NB4 (cell line): ENCODE measurements at places on chromosomes 4 and X.

DNA sequence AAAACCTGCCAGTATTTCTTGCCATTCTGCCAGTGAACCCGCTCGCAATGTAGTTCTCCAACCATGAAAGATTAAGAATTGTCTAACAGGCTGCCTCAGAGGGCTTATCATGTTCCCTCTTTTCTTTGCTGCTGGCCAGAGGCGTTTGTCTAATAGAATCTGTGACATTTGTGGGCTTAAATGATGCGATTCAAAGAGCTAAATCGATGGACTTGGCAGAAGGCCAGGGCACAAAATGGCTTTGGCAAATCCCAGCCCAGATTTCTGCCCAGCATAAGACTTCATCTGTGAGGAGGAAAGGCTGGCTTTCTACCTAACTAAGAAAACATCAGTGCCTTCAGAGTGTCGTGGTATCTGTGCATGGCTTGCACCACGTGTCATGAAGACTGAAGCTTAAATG, 79.9 kb downstream of the TRPC5OS start:
- no peak for DNase-seq

DNA sequence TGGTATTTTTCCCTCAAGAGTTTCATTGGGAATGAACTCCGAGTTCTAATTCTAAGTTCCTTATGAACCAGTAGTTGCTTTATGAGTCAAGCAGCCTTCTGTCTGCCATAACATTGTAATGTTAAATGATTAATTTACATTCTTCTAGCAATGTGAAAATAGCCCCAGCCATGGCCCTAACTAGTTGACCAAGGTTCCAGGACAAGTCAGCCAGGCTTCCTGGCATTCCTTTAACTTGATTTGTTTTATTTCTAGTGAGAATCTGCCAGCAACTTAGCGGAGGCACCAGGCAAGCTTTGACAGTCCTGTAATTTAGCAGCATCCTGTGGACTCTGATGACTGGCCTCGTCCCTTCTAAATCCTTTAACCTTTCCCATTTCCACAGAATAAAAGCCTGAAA, 69.0 kb downstream of the GLRA2 start:
- DNase-seq: no peak

- no peak for DNase-seq
These were observed 275.4 kb downstream of the SHOX start for GRCh38 chrX:905848-906566.

DNA sequence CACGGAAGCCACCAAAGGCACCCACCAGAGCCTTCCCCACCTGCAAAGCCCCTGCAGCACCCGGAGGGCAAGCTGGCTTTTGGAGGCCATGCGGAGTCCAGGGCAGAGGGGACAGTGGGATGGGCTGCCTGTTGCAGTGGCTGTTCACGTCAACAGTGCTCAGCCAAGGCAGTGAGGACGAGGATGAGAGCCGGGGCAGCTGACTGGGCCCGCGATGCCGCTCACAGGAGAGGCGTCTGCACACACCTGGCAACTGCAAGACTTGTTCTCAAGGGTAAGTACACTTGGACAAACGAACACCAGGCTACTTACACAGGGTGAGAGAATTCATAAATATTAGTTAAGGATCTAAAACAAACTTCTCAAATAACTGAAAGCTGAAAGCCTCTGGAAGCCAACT, 19.6 kb downstream of the FGFR3 start:
- no peak for DNase-seq

DNA sequence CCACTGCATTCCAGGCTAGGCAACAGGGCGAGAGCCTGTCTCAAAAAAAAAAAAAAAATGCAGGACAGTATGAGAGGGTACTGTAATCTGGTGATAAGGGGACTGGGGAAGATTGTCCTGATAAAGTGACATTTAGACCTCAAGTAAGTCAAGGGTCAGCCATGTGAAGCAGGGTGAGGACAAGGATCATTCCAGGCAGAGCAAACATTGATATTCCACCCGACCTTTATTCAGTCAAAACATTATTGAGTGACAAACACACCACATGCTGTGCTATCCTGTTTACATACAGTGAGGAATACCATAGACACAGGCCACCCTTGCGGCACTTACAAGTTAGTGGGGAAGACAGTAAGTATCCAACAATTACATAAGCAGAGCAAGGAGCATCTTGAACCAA, 64.4 kb downstream of the SLC9A6 start:
- no peak for DNase-seq

- DNase-seq: peak; percentile 73
These were observed 726 bp upstream of the KANTR start for GRCh38 chrX:53093177-53093655.

GRCh38 chr4:182847576-182848450, 69.4 kb downstream of the DCTD start:
- DNase-seq: no peak

DNA sequence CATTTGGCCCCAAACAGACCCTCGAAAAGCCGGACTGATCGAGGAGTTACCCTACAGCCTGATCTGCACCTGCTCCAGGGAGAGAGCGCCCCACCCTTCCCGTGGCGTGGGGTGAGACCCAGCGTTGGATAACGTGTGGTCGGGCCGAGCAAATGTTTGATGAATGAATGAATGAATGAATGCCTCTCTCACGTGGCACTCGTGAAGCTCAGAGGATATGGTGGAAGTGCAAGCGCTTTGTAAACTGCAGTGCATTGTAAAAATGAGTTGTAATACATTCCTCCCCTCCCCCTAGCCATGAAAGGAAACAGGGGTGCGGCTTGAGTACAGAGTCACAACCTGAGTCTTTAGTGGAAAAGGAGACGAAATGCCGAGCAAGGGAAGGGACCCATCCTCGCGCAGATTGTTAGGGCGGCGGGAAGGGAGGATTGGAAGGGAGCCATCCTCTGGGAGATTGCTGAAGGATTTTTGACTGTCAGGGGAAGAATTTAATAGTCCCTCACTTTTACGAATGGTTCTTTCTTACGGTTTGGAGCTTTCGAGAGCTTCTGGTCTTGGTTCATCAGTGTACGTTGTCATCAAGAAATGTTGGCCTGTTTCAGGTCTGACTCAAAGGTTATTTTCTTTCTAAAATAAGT, 772 bp upstream of the FBXW7 start:
- peak; percentile 73 for DNase-seq

DNA sequence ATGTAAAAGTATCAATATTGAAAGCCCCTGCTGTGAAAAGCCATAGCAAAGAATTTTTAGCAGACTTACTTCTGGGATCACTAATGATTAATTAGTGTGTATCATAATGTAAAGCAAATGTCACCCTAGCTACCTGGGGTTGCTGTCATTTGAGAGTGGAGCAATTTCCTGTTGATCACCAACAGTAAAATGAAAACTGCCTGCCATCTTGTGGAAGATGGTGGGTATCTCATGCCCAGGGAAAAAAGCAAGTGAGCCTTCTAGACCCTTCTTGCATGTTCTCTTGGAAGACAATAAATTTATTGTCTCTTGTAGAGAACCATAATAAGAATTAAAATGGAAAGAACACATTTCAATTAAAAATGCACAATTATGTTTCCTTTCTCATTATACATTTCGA, 360.2 kb downstream of the ZIC3 start:
- peak; percentile 13 for DNase-seq

- DNase-seq: no peak
These were observed 1137.5 kb upstream of the INTU start for GRCh38 chr4:126495163-126495752.

DNA sequence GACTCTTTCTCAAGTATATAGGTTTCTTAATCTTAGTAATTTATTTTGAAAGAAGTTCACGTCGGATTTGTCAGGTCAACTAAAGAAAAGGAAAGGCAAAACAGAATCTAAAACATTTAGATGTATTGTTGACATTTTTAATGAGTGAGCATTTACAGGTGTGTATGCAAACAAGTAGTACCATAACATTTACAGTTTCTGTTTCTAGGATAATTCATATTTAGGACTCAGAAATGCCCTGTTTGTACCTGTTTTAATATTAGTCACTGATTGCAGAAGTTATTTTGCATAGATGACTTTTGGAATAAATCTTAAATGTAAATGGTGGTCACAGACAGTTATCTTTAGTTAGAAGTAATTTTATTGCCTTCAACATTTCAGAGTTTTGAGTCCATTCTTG, 151.3 kb upstream of the NUDT6 start:
- DNase-seq: no peak

- DNase-seq: no peak
These were observed at the start of gene MTTP for GRCh38 chr4:99574530-99575324. MTTP (plus strand) TSS chr4:99574824; CDS start chr4:99574910, 86 bp downstream.

DNA sequence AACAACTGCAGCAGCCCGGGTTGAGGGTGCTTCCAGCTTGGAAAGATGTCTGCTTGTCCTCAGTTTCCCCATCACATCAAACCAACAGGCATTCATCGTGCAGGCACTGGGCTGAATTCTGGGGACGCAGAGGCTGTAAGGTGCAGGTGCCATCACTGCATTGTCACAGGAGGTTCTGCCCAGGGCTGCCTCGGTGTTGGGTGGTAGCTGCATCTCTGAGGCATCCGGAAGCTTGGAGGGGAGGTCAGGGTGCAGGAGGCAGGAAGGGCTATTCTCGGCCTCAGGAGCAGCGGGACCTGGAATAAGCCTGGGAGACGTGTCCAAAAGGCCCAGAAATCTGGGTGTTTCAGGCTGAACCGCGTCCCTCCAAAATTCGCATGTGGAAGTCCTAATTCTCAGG, 134.6 kb downstream of the HMX1 start:
- no peak for DNase-seq

GRCh38 chr4:133178956-133179355, 29.9 kb downstream of the PCDH10 start:
- no peak for DNase-seq

DNA sequence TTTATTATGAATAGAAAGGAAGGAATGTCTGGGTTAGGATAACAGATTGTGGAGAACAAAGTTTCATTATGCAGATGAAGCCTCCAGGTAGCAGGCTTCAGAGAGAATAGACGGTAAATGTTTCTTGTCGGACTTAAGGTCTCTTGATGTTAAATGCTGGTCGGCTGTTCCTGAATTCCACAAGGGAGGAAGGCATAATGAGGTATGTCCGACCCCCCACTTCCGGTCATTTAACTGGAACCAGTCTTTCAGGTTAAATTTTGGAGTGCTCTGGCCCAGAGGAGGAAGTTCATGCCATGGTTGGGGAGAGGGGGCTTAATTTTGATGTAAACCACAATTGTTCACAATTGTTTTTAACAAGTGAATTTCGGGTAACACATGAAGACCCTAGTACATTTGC, 158.1 kb upstream of the VCX3A start:
- no peak for DNase-seq

DNA sequence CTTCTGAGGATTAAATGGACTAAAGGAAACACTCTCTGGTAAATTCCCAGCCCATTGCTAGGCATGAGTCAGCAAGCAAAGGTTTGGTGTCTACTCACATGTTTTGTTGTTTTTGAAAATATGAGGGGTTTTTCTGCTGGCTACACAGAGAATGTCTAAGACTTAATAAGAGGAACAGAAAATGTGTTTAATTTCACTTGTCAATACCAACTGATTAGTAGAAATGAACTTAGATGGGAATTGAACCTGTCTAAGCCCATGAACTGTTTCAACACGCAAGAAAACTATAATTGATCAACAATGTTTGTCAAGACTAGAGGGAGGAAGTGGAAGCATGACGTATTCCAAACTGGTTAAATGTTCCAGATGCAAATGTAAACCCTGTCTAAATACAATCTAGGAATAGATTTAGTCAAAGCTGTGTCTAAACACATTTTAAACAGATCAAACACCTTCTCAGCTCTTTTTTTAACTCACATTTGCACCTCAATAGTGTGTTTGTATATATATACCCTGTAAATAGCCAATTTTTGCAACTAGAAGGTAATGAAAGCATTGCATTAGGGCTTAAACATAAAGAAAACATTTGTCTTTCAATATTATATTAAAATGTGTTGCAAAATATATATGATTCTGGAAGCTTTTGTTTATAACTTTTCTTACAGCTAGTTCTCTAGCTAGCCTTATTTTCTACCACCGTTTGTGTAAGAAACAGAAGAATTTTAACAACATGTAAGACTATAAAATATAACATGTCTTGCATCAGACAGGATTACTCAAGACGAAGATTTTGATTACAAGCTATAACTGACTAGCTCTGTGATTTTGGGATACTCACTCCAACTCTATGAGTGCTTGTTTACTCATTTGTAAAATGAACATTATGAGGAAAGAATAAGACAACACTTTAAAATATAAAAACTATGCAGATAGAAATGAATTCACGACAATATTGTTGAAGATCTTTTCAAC, 607.8 kb downstream of the FSTL5 start:
- DNase-seq: no peak

DNA sequence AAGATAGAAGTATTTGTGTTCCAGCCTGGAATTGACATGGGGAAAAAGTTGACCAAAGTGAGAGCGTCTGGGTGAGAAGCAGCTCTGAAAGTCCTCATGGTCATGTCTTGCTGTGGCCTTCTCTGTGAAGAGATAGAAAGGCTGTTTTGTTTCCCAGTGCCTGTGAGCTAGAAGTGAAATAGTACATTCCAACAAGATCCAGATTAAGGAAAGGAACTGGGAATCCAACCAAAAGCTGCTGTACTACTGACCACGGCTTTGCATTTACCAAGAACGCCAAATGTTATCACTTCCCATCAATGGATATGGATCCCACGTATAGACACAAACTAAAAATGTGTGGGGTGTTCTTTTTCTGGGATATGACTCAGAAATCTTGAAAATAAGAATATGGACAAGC, 51.2 kb downstream of the TENM3 start:
- no peak for DNase-seq

DNA sequence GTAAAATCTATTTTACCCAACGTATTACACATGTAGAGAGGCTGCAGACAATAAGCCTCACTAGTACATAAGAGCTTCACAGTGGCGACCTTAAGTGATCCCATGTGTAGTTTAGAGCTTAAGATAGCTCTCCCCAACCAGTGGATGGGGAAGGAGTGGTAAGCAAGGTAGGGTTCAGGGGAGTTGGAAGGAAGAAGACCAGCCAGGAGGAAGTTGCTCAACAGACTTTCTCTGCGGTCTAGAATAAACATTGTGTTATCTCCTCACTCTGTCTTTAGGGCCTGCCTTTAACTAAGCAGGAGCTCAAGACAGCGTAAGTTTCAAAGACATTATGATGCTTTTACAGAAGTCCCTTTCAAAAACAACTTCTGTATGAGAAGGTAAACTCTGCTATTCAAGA, 16.8 kb downstream of the MEPE start:
- peak; percentile 91 for DNase-seq

DNA sequence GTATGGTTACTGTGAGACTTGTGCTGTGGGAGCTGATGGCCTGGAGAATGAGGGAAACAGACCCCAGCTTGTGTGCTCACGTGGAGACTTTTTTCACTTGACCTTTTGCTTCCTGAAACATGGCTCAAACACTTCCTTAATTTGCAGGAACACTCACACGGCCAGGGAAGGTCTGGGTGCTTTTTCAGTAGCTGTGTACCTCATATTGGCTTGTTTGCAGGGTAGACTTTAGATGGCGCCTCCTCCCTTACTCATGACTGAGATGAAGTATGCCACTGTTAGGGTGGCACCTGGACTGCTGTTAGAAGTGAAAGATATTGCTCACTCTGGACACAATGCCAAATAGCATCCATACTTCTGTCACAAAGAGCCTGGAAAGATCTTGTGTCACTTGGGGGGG, 75.7 kb upstream of the WDR1 start:
- DNase-seq: peak; percentile 28
